HFFc6 (cell line): ENCODE measurements at places on chromosomes 12 and 14.

- DNase-seq: no peak
Measured at GRCh38 chr12:107107381-107107780, 14.0 kb upstream of the CRY1 start.

GRCh38 chr12:68675101-68675842 is 11.5 kb upstream of the NUP107 start:
- peak; percentile 20 for DNase-seq

- peak; percentile 64 for DNase-seq
Measured at GRCh38 chr12:120971299-120972180, 6.8 kb upstream of the HNF1A start.

GRCh38 chr12:113766131-113766878 is 199.8 kb downstream of the RBM19 start:
- DNase-seq: no peak

DNA sequence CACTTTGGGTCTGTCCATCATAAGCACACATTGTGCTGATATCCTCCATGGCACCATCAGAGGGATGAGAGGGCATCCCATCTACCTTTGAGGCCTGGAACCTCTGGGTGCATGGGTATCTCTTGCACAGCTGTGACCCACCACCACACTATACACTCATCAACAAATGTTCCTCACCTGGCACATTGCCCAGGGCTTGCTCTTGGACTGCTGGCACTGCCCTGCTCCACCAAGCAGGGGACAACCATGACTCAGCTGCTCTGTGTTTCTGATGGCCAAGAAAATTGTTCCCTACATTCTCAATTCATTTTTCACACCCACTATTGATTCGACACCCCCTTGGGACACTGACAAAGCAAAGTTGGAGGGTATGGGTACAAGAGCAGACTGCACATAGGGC is 155.5 kb downstream of the PTPRO start:
- no peak for DNase-seq

GRCh38 chr12:66050610-66051009 is 79.9 kb downstream of the LLPH start:
- DNase-seq: no peak

DNA sequence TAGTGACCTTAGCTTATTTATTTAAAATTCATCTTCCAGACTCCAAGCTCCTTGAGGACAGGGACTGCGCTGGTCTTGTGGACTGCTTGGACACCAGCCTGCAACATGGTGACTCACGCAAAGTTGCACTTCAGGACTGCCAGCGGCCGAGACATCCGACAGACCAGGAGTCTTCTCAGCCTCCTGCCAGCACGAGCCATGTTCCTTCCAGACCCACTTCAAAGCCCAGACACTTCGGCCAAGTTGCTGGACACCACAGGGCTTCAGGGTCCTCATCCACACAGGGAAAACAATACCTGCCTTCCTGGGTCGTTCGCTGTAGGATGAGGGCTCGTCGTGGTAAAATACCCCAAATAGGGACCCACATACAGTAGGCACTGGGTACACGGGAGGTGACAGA is 88.7 kb downstream of the BCL11B start:
- no peak for DNase-seq

DNA sequence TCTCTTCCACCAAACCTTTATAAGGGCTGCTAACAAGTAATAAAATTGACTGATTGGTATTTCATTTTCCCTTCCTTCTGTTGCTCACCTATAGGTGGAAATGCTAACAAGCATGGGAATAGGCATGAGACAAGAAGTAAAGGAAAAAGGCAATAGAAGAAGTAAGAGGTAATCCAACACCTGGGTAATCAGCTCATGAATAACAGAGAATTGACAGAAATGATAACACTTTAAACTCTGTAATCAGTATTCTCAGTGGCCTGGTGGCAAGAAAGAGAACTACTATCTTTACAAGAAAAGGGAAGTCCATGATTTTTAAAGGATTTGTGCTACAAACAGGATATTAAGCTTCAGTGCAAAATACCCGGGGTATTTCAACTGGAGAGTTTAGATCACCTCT is 737.8 kb downstream of the RERGL start:
- no peak for DNase-seq

DNA sequence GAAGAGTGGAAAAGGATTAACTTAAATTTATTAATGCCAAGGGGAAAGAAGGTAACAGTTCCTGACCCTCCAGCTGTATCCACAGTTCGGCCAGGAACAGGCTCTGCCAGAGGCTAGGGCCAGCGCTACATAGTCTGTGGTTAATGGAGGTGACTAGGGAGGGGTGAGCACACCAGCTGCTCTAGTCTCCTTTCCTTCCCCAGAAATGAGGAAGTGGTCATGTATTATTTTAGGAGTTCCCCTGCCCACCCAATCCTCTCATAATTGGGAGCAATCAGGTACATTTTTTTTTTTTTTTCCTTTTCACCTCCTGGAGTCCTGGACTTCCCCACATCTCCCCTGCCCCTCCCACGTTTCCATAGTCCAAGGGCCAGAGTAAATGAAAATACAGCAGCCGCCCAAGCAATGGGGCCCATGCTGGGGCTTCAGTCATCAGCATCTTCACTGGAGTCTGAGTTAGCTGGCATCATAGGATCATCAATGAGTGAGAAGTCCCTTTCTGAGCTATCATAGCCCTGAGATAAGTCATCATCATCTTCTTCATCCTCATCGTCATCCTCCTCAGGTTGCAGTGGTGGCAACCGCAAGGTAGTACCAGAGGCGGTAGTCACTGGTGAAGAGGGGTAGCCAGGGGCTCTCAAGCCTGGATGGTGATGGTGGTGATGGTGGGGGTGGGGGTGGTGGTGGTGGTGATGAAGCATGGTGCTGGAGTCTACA is 1.5 kb upstream of the SUPT16H start:
- DNase-seq: no peak
